Amygdala (tissue), 56 donors: ENCODE measurements at places on chromosomes 12 and 14.
A peak's percentile ranks its signal among the peaks of the same experiment; 100 is the strongest.

- no peak for DNase-seq
Observed at GRCh38 chr12:112907415-112908157, 824 bp downstream of the OAS1 start.

DNA sequence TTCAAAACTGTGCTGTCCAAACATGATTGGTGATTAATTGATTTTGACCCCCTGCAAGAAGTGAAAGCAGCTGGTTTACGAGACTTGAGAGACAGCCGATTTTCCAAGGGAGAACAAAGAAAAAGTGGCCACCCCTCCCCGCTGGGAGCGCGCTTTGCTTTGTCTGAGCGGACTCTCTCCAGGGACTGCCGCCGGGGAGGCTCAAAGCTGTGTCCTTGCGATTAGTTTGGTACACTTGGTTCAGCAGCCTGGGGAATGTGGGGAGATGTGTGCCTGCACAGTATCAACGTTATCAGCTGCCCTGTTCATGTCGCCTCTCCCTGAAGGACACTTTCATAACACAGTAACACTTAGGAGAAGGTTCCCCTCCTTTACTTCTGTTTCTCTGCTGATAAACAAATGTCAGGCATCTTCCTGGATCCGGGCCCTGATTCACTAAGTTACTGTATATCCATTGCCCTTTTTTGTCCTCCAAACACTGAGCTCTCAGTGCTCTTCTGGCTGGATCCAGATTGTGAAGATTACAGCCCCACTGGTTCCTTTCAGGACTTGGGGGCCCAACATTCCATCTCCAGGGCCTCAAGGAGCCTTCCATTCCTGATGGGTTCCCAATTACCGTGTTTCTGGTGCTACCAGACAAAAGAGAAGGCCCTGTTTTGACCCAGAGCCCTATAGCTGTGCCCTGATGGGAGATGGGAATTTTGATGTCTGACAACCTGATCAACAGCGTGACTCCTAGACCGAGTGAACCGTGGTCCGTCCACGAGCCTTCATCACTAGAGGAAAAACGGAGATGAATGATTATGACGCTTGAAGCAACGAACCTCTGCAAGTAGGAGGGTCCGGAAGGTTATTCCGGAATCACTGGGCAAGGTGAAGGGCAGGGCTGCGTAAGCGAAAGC lies 31.7 kb upstream of the TUBA1C start:
- DNase-seq, result peak; percentile 26

DNA sequence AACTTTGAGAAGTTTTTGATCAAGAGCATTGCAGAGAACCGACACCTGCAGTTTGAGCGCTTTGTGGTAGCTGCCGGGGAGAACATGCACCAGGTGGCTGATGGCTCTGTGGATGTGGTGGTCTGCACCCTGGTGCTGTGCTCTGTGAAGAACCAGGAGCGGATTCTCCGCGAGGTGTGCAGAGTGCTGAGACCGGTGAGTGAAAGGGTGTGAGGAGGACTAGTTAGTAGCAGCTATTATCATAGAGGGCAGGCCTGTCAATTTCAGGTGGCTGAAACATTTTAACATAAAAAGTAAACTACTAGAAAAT lies 27.0 kb upstream of the HIGD1C start:
- peak; percentile 49 for DNase-seq

DNA sequence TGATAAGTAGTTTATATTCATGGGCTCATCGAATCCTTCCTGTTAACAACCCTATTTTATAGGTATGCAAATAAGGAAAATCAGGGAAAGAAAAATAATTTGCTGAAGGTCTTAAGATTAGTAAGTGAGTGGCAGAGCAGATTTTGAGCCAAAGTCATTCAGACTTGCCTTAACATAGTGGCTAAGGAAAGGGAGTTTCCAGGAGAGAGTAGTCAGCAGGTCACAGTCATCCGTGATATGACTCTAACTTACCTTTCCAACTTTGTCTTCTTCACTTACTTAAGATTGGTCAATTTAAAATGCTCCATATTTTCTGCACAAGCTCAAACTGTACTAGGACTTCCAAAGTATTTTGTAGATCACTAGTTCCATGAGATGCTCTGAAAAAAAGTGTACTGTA lies 46.6 kb downstream of the AKAP6 start:
- no peak for DNase-seq

DNA sequence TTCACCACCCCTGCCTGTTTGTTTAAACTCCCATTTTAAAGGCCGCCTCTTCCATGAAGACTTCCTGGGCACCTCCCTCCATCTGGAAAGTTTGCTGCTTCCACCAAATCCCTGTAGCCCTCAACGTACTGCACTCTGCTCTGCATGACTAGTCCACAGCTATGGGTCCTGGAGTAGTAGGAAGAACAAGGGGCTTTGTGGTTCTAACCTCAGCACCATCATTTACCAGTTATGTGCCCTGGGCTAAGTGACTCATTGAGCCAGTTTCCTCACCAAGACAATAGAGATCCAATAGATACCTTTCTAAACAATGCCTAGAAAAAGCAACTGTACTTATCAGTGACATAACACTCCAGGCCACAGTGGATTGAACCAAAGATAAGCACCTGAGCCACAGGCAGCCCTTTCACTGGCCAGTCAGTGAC lies 8.5 kb upstream of the LTBP2 start:
- no peak for DNase-seq
